Frontal cortex (tissue), 4 donors: ENCODE measurements at places on chromosomes 4 and X.
A peak's percentile ranks its signal among the peaks of the same experiment; 100 is the strongest.

DNA sequence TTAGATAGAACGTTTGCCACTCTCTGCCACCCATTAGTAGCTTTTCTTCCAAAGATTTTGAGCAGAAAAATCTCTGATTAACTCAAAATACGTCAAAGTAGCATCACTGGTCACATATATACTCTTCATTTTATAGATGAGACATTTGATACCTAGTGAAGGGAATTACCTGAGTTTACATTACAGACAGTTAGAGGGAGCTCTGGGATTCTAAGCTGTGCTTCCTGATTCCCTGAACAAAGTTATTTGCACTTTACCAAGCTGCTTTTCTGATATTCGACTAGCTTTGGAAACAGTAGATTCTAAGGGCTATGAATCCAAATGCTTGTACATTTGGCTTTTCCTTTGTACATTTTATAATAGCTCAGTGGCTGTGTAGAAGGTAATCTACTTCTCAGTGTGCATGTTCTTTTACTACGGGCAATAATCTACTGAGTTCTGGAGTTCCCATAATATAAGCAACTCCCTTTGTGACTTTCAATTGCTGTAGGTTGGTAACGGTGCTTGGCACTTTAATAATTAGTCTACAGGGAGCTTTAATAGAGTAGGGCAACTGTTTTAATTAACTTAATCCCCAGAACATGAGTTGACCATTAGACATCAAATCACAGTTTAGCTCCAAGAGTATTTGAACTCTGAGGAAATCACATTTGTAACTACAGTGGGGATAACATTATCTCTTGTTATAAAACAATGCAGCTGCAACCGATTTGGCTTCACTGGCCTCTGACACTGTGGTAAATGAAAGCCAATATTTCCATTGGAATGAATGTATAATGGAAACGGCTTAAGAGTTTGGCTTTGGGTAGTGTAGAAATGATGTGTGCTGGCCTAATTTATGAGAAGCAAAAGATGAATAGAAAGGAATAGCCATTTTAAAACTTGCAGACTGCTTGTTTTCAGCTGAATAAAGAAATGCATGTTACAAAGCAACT lies 1602.4 kb downstream of the STIM2 start:
- DNase-seq = no peak

DNA sequence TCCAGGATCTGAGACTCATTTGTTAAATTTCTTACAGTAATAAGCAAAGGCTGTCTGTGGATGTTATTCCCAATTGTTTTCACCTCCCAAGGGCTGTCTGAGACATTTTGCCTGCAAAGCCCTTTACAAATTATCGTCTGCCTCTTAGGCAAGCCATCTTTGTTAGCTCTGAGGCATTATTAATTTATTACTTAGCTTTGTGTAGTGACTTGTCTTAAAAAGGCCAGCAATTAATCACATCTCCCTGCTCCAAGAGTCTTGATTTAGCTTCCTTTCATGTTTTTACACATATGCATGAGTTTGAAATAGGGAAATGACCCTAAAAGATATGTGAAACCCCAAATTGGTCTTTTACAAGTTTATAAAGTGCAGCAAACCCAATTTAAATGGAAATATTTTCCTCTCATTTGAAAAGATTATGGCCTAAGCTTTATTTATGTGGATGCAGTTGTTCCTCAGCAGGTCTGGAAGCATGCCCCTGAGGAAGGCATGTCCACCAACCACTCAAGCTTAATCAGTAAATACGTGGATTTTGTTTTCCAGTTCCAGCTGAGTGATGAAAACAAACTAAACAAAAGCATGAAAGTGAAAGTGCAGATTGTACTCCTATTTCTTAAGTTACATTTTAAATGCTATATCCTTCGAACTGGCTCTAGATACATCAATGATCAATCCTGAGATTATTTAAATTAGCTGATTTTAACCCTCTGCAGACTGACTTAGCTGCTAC lies 173.6 kb upstream of the LNX1 start:
- DNase-seq = no peak

DNA sequence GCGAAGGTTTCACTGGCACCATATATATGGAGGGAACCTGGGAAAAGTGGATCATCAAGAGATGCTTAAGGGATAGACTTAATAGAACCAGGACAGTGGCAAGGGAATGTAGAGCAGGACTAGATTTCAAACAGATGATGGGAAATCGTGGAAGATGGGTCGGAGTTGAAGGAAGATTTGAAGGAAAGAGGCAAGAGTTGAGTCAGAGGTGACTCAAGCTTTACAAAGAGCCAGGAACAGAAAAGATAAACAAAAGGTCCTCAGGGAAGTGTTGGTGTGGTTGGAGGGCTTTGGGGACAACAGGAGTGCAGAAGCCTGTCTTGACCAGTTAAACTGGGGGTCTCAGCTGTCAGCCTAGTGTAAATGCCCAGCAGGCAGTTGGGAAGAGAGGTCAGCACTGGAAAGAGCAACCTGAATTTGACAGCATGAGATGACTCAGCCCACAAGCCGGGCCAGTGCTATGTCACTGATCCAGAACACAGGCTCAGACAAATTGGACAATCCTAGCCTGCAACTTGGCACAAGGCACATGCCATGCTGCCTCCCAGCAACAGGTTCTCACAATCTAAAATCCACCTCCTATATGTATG lies 230.5 kb downstream of the IDS start:
- no peak for DNase-seq

- no peak for DNase-seq
Observed at GRCh38 chr4:2843941-2844584, 419 bp downstream of the ADD1 start.

DNA sequence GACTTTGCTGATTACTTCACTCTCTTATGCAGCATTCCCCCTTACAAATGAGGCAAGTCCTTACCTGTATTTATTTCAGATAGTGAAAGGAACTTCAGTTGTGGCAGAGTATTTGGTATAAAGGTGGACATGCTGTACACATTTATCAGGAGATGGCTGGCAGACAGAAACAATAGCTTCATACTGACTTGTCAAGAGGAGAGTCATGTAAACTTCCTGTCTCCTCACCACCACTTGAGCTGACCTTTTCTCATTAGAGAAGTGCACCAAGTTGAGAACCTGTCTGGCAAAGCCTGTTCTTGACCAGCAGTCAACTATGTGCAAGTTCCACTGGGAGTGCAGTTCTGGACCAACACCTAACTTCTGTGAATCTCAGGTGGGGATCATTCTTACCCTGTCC lies 80.8 kb downstream of the LARP1B start:
- DNase-seq = no peak

DNA sequence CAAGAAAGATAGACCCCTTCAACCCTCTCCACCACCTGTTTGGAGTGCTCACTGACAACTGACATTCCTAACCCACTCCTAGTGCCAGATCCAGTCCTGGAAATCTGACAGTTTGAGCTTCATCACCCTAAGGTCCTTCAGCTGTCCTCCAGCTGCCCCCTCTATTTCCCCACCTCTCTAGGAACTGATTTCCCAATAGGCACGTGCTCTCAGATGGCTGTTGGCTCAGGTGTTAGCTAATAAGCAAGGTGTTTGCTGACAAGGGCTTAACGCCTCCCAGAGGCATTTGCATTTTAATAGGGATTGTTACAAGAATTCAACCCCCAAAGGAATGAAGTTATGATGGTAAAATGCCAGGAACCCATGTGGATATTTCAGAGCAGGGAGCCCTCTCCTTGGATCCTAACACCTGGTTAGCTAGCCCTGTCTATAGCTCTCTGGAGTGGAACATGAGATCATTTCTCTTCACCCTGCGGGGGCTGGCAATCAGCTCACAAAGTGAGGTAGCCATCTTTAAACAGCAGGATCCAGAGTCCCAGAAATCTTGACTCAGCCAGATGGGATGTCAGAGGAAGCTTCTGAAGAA lies 348.5 kb upstream of the SFRP2 start:
- no peak for DNase-seq

GRCh38 chr4:28548594-28548993 lies 1688.0 kb downstream of the STIM2 start:
- DNase-seq = no peak

- DNase-seq = no peak
Observed at GRCh38 chr4:102356562-102357202, 11.4 kb upstream of the SLC39A8 start.

GRCh38 chr4:108172753-108173598 lies 4.2 kb upstream of the LEF1 start:
- peak; percentile 66 for DNase-seq

DNA sequence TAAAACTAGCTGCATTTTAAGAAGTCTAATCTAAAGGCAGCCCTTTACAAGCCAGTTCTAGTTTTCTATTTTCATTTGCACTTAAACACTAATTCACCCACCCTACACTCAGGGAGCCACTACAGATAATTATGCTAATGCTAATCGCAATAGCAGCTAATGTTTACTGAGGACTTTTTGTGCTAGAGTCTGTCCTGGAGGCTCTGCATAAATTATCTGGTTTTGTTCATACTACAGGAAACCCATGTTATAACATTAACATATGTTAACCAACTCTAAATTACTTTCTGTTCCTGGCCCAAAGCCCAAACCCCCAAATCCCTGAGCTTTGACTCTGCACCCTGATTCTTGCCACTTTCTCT lies 480 bp upstream of the RADX start:
- no peak for DNase-seq

DNA sequence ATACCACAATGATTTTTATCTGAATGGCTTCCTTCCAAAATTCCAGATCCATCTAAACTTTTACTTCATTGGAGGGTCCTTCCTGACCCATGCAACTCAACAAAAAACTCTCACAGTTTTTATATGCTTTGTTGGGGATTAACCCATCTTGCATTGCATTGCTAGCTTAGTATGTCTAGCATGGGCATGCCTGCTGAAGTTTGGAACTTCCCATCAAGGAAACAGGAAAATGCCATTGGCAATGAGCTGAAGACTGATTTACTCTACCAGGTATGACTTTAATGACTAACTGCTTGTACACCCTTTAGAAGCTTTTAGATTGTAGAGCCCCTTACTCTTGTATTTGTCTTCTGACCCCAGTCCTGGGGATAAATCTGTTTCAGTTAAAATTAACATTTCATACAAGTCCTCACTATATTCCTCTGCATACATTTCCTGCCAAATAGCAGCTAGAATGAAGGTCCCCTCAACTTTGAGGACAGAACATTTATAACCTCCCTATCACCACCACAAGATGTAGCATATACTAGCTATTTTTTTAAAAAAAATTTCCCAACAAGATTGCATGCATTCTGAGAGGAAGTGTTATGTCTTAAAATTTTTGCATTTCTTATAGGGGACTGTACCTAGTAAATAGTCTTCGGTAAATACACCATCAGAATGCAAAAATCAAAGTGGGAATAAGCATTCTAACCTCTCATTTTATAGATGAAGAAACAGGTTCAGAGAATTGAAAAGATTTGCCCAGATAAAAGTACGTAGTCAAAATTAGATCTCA lies 52.5 kb upstream of the ATXN3L start:
- no peak for DNase-seq

- DNase-seq = no peak
Observed at GRCh38 chr4:12770351-12770750, 713.8 kb downstream of the RAB28 start.

DNA sequence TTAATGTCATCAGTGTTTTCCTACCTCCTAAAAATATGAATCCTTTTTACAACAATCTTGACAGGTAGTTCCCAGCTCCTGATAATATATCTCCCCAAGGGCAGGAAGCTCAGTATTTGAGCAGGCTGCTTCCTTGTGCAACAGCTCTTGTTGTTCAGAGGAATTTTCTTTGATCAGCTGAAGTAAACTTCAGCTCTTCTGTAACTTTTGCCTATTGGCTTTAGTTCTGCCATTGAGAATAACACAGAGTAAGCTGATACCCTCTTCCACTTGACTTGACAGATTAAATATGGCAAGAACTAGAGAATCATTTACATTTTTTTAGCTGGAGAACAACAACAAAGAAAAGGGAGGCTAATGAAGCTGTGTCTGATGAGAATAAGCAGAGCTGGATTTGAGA lies 75.2 kb downstream of the LUZP4 start:
- DNase-seq = no peak

DNA sequence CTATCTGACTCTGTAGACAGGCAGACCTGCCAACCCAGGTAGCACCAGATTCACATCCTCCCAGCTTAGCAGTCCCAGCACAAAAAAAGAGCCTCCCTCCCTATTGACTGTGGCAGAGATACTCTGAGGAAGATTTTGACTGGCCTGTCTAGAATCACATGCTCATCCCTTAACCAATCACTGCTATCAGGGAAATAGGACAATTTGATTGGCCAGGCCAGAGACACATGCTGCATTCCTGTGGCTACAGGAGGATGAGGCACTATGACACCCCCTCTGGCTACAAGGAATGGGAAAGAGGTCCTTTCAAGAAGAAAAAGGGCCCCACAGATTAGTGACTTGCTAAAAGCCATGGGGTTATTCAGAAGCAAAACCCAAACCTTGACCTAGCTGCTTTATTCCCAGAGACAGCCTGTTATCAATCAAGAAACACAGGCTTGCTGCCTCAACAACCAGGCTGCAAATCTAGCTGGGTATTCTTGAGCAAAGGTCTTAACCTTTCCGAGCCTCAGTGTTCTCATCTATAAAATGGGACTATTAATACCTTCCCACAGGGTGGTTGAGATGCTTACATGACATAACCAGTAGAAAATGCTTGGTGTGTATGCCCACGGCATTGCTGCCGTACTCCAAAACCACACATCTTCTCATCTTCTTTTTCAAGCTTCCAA lies 147.6 kb downstream of the BCOR start:
- no peak for DNase-seq
